ENCODE measurements at places on chromosomes 11 and 22.

DNA sequence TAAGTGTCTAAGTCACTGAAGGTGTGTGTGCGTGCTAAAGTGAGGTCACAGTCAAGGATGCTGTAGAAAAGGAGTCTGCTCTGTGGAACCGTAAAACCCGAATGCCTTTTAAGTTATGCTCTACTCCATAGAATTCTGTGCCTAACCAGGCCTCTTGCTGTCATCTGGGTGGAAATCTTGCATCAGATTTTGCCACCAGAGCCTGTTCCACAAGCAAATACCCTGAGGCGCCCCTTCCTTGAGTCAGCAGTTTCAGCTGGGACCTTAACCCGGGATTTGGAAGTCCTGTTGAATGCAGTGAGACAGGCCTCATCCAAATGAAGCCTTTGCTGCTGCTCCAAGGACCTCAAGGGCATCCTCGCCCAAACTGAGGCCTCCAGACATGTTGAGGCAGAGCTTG, 109.8 kb downstream of the WNT11 start:
- DNase-seq = no peak

DNA sequence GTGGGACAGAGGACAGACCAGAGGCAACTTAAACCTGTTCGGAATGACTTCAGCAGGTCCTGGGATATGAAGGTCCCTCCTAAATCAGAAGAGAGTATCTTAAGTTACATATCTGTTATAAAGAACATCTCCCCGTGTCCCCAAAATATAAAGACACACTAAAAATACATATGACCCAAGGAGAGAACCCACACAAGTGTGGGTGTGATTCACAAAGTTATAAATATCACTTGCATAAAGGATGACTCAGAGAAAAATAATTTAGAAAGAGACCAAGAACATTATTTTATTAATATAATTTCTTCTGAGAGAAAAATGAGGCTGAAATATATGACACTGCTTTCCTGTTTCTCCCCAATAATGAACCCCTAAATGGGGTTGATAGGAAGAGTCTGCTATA, 14.2 kb downstream of the OR5B21 start:
- no peak for DNase-seq

GRCh38 chr11:130190371-130190881, 30.8 kb downstream of the ST14 start:
- no peak for DNase-seq

GRCh38 chr11:65169164-65169641, 830 bp upstream of the SPDYC start:
- no peak for DNase-seq

DNA sequence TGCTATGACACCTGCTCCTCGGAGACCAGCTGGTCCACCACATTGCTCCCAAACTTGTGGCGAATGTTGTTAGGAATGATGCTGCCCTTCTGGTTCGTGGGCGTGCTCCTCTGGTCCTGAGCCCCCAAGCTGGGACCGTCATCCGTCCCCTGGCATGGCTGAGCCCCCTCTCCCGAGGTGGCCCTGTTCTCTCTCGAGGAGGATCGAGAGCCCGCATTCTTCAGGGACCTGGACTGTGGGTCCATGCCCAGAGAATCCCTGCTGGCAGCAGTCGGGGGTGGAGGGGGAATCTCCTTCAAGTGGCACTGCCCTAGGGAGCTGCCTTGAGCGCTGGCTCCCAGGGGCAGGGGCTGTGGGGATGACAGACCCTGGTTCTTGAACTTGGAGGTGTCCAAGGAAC, 17.4 kb downstream of the TST start:
- DNase-seq = no peak
